SW 1271 (cell line): ENCODE measurements at places on chromosomes 4 and X.

DNA sequence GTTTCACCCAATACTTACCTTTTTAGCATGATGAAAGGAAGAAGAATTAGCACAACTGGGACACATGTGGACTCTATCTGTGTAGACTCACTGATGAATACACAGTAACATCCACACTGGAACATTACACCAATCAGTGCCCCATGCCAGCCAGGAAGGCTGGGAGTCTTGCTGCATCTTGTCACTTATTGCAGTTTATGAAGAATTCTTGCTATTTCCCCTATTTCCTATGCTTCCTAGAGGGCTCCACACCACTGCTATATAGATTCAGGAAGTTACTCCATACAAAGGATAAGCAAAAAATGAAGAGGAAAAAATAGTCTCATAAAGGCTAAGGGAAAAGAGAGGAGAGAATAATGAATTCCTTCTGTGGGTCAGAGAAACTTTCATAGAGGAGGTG lies 201.0 kb downstream of the CAMK2D start:
- DNase-seq, result no peak

- no peak for DNase-seq
Measured at GRCh38 chr4:40623707-40624106, 6.0 kb downstream of the RBM47 start.

DNA sequence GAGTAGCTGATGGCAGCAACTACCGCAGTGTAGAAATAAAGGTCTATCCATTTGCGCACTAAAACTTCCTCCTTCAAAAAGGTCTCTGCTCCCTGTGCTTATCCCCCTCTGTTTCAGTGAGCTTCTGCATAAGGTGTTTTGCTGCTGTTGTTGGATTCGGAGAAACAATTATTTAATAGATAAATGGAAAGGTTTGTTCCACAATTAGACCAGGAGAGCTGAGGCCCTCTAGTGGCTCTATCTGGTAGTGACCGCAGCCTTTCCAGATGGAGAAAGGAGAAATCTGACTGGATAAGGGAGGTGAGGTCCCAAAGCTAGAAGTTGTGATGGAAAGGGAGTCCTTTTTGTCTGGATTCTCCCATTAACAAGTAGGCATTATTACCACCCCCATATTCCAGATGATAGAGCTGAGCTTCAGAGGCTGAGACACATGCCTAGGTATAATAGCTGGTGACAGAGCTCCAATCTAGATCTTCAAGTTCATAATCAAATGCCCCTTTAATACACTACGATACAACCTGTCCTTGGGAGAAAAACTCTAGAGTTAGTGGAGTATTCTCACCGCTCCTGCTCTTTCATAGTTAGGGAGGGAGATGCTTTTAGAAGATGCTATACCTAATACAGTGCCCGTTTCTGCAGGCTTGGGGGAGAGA lies 5.1 kb upstream of the GABRQ start:
- peak; percentile 35 for DNase-seq

- DNase-seq, result no peak
Measured at GRCh38 chr4:104743215-104743653, 248.5 kb upstream of the CXXC4 start.

GRCh38 chrX:42524379-42524778 lies 253.6 kb downstream of the PPP1R2C start:
- DNase-seq, result no peak

- DNase-seq, result peak; percentile 37
Measured at GRCh38 chr4:124941267-124941666, 228.7 kb upstream of the ANKRD50 start.

- no peak for DNase-seq
Measured at GRCh38 chr4:90745176-90745575, 618.0 kb downstream of the CCSER1 start.

DNA sequence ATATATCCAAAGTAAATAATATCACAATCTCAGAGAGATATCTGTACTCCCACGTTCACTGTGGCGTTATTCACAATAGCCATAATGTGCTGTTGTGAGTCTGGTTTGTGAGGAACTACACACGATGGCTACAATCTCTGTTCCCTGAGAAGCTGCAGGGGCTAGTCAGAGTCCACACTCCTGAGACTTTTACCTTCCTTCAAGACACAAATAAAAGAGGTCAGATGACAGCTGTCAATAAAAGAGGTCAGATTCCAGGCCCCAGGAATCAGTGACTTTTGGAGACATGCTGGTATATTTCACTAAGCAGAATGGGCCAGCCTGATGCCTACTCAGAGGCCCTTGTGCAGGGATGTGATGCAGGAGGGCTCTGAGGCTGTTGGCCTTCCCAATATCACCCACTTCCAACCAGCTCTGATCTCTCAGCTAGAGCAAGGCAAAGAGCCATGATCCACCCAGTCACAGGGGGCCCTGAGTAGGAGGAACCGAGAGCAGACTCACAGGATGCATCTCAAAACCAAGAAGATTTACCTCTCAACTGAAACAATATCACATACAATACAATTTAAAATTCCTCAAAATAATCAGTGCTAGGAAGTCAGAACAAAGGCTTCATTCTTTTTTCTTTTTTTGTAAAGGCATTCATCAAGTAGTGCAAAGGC lies 13.8 kb downstream of the FRYL start:
- no peak for DNase-seq
